ENCODE measurements at places on chromosomes 2 and 18.

DNA sequence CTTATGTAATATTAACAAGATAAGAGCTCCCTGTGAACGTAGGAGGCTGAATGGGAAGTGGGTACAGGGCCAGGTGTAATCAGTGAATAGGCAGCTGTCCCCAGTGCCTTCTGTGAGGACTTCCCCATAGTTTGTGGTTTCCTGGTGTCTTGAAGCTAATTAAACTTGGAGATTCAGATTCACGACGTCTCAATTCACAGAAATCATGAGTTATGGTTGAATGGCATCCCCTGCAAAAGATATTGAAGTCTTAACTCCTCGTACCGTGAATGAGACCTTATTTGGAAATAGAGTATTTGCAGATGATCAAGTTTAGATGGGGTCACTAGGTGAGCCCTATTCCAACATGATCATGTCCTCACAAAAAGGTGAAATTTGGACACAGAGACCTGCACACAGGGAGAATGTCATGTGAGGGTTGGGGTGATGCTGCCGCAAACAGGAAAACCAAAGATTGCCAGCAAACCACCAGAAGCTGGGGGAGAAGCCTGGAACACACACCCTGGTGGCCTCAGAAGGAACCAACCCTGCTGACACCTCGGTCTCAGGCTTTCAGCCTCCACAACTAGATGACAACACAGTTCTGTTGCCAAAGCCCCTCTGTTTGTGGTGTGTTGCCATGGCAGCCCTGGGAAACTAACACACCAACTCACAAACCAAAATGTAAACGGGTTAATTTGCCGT lies 13.2 kb downstream of the ARL4C start:
- no peak for DNase-seq

- no peak for DNase-seq
Measured at GRCh38 chr18:27109451-27109850, 75.7 kb downstream of the CHST9 start.

- no peak for DNase-seq
Measured at GRCh38 chr18:22789052-22789451, 144.1 kb upstream of the RBBP8 start.

DNA sequence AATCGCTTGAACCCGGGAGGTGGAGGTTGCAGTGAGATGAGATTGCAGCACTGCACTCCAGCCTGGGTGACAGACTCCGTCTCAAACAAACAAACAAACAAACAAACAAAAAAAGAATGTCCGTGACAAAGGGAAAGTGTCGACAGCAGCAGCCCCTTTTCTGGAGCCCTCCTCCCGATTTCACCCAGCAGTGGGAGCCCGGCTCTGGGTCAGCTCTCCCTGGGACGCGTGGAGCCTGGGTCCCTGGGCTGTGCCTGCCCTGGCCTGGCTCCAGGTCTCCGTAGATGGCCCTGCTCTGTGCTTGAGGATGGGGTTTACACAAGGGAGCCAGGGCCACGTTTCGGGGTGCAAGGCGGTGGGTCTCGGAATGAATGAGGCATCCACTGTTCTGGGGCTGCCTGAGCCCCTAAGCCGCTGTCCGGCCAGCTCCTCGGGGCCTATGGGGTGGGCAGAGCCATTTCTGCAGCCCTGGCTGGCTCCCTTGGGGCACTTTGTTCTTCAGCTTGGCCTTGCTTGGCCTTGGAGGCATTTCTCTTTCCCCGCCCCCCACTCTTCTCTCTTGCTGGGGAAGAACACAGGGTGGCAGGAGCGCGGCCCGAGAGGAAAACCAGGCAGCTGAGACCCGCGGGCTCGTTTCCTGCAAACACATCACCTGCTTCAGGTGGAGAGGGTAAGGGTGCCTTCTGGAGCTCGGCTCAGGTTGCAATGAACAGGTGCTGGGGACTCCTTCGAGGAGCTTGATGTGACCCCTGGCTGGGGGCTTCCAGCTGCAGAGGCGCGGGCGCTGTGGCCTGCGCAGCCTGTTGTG lies 29.1 kb downstream of the RTP5 start:
- DNase-seq, result no peak

GRCh38 chr2:1436369-1436768 lies 23.1 kb downstream of the TPO start:
- DNase-seq, result no peak

DNA sequence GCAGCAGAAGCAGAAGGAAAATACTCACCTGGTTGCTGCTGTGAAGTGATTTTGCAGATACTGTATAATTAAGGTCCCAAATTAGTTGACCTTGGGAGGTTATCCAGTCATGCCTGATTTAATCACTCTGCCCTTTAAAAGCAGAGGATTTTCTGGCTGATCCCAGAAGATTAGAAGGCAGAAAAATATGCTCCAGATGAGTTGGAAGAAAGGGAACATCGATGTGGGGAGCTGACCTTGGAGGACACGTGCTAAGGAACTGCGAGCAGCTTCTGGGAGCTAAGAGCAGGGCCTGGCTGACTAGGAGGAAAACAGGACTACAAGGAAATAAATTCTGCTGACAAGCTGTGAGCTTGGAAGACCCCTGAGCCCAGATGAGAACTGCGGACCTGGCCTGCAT lies 13.3 kb upstream of the DYM start:
- no peak for DNase-seq

GRCh38 chr2:203675086-203675485 lies 31.4 kb upstream of the CD28 start:
- no peak for DNase-seq

DNA sequence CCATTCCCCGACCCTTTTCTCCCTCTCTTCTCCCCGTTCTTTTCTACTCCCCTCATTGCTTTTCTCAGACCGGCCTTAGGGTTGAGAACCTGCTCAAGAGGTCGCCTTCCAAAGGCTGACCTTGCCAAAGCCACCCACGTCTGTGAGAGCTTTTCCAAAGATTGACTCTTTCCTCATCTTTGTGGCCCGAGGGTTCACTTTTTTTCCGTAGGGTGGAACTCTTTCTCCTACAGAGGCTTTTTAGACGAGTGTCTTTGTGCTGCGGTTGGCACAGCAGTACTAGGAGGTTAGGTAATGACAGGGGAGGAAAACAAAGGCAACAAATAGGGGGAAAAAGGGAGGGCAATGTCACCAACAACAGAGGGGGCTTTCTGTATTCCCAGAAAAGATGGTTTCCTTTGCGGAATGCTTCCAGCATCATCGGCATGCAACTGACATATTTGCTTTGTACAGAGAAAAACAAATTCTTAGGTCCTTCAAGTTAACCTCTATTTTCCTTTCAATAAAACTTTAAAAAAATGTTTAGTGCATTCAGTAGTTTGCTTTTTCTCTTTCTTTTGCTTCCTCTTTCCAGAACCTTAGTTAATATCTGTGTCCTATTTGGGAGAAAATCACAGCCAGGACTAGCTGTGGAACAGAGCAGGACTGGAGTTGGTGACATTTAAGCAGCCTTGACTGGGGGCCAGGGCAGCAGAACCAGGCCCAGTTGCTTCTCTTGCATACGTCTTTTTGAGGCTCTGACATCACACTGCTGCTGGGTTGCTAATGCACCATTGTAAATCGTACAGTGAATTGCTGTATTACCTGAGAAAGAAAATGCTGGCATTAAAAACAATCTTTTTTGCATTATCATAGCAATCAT lies 188.1 kb upstream of the FANCL start:
- peak; percentile 61 for DNase-seq

DNA sequence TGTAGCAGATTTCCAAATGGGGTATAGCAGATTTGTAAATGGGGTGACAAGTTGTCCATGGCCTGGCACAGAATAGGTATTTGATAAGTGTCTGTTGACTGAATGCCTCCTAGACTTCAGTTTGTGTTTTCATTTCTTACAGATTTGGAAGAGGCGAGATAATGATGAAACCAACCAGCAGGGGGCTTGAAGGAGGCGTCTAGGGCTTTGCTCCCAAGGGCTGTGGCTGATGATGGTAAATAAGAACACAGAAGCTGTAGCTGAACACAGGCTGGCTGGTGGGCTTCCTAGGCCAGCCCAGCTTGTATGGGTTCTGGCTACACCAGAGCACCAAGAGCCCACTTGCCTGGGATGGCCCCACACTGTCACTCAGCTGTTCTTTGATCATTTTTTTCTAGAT lies 19.4 kb downstream of the SFTPB start:
- no peak for DNase-seq

DNA sequence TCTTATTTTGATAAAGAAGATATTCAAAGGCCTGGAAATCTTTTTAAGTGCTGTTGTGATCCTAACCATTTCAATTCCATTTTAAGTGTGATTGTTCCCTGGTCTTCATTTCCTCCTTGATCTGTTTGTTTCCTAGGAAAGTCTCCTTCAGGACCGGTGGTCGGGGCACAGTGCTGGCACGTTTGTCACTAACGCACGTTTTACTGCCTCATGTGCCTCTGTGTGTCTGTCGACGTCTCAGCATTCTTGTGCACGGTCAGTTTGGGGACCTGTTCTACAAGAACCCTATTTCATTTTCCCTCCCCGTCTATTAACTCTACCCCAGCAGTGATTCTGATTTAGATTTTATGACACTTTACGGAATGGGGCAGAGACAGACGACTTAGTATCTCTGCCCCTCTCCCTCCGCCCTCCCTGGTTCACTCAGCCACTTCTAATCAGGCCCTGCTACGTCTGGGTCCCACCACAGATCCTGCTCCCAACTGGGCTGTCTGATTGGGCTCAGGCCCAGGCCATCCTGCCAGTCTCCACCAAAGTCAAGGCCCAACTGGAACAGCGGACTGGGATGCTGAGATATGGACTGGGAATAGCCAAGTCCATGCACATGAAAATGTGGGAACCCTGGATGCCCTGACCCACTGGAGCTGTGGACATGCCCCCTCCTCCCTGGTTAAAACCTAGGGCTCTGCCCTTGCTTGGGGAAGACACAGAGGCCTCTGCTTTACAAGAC lies 95.6 kb downstream of the TWIST2 start:
- no peak for DNase-seq

GRCh38 chr2:6881046-6881445 lies 3.5 kb downstream of the RSAD2 start:
- DNase-seq, result no peak

DNA sequence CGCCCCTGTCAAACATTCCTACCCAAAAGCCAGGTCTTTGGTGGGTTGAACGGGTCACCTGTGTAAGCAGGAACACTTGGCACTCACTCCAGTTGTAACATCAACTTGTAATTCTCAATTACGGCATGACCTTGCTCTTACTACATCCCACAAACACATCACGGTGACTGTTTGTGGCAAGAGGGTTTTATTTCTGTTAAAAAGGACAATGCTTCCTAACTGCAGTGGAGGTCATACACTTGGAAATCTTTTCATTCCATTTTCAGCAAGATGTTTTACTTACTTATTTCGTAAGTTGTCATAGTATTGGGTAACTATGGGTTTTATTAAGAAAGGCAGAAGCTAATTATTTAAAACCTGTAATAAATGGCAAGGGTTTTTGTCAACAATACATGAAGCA lies 126.1 kb downstream of the ZNF516 start:
- DNase-seq, result no peak

DNA sequence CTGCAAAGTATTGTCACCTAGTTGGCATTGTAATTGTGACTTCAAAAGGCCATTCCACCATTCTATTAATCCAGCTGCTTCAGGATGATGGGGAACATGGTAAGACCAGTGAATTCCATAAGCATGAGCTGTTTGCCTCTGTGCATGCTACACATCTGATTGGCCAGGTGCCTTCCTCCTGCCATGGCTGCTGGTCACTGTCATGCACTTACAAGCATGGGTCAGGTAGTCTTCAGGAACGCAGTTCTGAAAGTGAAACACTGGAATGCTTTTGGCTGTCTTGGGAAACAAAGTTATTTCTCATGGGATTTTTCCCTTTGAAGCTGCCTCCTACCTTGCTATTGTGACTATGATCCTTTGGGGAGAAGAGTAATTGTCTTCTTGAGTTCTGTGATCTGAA lies 267.6 kb downstream of the GBX2 start:
- DNase-seq, result no peak

DNA sequence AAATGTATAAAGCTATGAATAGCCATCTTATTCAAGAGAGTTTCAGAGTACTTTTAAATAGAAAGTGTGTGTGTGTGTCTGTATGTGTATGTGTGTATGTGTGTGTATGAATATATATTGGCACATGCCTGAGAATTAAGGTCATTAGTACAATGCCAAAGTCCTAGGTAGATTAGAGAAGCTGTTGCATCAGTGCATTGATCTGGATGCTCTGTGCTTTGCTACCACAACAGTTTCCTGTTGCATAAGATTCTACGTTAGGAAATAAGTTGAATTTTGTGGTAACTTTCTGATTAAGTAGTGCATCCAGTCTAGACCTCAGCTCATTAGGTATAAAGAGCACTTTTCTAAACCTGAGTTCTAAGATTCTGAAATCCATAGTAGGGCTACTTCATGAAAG lies 1102.8 kb upstream of the KLHL29 start:
- DNase-seq, result no peak

DNA sequence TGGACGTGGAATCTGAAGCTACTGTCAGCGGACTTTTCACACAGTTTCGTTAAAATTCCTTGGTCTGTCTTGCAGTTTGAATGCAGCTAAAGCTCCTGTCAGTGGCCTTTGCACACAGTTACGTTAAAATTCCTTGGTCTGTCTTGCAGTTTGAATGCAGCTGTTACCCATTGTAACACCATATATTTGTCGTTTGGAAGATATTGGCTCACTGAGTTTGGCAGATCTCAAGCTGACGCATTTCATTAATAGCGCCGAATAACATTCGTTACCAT lies 1.0 kb downstream of the LIMS1 start:
- no peak for DNase-seq

GRCh38 chr2:160507046-160507407 lies 13.4 kb upstream of the RBMS1 start:
- no peak for DNase-seq

DNA sequence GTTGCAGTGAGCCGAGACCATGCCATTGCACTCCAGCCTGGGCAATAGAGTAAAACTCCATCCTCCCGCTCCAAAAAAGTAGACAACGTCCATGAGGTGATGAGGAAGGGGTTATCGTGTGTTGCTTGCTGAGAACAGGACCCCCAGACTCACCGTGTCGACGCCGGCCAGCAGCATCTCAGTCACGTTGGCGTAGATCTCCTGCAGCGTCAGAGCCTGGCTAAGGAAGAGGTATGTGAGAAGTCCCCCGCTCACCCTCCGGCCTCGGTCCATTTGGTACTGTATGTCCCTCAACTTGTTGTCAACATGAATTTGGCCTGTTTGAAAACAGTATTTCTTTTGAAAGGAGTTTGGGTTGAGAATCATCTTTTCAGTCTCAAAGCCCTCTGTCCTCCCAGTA lies 20.9 kb downstream of the CYP27C1 start:
- DNase-seq, result no peak

DNA sequence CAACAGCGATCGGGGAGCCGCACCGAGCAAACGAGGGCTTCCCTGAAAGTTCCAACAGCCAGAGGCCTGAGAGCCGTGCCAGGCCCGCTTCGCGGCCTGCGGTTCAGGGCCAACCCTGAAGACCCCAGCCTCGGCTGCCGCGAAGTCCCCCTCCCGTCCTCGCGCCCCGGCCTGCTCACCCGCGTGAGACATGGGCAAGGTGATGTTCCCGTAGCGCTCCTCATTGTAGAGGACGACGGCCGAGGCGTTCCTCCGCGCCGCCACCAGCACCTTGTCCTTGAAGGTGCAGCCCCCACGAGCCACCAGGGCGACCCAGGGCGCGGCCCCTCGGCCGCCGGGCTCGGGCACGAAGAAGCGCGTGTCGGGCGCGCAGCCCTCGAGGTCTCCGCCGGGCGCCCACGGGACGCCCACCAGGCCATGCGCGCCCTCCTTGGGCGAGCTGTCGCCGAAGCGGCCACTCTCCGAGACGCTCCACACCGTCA lies 510 bp downstream of the RNF149 start:
- no peak for DNase-seq

- no peak for DNase-seq
Measured at GRCh38 chr2:160924936-160925353, 235.3 kb upstream of the TANK start.

- DNase-seq, result no peak
Measured at GRCh38 chr18:13463526-13464210, 245.1 kb downstream of the LDLRAD4 start.

- no peak for DNase-seq
Measured at GRCh38 chr2:129006135-129006886, 687.6 kb upstream of the HS6ST1 start.

All from hypothalamus (tissue), 51 donors.